Omental fat pad (tissue), 4 donors: ENCODE measurements at places on chromosomes 4 and X. TPM values are rescaled to one million over a fixed set of nuclear protein-coding genes. Genes with fewer than 3 reads are reported as not detected.

- no peak for DNase-seq
These were observed 242.5 kb upstream of the VCX3A start for GRCh38 chrX:6777238-6778002.

DNA sequence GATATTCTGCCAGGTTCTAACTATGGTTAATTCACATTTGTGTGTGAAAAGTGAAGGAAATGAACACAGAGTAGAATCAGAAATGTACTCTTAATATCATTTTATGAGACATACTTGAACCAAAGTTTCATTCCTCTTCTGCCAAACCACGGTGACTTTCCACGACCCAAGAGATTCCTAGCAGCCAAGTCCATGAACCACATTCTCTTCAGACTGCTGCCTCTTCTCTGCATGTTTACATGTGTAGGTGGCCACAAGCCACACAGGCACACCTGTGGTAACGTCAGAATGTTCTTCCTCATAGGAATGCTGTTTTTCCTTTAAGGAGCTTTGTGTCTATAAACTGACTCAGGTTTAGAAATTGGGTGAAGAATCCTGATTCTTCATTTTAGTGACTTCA, 1411.2 kb downstream of the RAPGEF2 start:
- no peak for DNase-seq

GRCh38 chr4:72951628-72952027, 117.9 kb downstream of the COX18 start:
- DNase-seq: no peak

GRCh38 chr4:80202741-80203553, 5.6 kb downstream of the PRDM8 start:
- DNase-seq: no peak

ZMAT1 gene
- total RNA-seq: 5.8 TPM

DNA sequence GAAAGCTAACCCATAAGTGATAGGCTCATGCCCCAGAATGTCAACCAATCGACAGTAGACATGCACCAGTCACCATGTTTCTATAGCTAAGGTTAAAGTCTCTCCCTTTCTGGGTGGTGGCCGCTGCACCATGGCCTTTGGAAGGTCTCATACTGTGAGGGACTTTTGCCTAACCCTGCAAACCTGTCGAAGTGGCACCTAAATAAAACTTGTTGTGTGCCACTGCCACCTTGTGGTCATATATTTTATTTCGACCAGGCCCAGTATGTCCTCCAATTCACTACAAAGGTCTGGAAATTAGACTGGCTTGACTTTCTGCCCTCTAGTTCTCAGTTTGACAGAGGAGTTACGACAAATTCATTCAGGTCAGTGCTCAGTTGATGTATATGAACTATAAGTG, 163.1 kb downstream of the SMARCA1 start:
- DNase-seq: no peak

DNA sequence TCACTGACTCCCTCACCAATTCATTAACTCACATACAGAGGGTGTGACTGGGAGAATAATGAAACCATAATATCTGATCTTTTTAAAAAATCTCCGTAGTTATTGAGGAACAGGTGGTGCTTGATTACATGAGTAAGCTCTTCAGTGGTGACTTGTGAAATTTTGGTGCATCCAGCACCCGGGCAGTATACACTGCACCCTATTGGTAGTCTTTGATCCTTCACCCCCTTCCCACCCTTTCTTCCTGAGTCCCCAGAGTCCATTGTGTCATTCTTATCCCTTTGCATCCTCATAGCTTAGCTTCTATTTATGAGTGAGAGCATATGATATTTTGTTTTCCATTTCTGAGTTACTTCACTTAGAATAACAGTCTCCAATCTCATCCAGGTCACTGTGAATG, 1143.8 kb downstream of the PCDH19 start:
- no peak for DNase-seq

KCND1 gene
- 1.9 TPM for total RNA-seq

- no peak for DNase-seq
These were observed 111.4 kb downstream of the NYX start for GRCh38 chrX:41558531-41558930.

GRCh38 chr4:155062948-155063347, 145.5 kb upstream of the NPY2R start:
- no peak for DNase-seq
